ENCODE measurements at places on chromosomes 11 and 22.

DNA sequence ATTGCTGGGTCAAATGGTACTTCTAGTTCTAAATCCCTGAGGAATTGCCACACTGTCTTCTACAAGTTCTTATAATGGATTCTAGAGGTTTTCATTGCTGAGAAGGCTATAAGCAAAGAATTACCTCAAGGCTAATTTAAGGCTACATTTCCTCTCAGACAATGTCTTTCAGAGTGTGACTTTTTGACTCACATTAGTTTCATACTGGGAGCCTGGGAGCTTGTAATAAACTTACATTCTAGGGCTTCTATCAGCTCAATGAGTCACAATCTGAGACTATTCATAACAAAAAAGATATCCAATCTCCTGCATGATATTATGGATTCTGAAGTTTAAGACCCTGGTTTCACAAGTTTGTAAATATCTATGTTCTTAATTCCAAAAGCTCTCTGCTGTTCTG lies 408.7 kb downstream of the LRRC4C start:
- DNase-seq: no peak

DNA sequence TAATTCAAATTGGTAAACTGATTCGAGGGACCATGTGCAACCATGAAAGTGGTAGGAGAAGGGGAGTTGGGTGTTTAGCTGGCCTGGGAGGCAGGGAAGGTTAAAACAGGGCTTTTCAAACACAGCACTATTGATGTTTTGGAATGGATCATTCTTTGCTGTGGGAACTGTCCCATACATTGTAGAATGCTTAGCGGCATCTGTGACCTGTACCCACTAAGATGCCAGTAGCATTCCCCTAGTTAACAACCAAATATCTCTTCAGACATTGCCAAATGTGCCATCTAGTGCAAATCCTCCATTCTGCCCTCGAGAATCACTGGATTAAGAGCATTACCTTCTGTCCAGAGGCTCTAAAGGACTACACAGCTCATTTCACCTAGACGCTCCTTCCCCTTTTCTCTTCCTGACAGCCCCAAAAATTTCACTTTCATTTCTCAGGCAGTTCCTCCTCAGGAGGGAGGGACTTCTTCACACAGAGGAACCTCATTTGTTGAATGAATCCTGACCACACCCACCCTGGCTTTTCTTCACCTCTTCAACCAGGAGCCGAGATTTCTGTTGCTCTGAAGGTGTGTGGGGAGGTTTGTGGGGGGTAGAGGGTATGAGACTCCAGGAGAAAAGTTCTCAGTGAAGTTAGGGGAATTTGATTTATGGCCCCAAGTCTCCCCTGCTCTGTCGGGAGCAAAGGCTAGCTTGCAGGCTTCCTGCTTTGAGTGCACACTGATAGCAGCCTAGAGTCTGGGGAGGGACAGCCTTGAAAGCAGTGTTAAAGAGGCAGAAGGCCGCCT lies at the start of gene TRIM34:
Gene TRIM34 (plus strand): TSS at position 513 of the 791 bp plus-strand sequence. CDS start 7,331 bp downstream, outside the sequence.
- peak; percentile 27 for DNase-seq

DNA sequence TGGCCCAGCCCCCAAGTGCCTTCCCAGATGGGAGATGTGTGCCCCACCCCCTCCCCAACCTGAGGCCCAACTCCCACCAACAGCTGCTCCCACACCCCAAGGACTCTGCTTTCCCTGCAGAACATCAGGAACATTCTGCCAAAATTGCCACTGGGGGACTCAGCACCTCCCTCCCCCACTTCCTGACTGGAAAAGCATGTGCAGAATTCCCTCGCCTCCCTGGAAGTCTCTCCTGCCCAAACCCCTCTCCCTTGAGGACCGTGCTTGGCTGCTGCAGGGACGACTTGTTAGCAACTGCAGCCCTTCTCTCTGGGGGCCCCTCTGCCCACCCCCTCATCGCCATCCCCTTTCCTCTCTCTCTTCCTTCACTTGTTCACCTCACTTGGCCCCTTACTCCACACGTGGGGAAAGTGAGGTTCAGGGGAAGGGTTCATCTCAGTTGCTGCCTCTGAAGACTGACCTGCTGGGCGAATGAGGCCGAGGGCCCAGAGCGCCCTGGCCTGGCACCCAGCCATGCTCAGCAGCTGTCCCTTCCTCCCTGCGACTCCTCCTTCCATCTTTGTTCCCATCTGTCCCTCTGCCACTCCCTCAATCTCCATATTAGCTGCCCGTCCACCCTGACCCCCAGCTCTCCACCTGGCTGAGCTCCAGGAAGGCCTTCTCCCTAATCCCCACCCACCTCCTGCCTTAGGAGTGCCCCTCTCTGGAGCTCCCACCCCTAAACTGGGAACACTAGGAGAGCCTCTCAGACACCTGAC lies 105.1 kb downstream of the CHST1 start:
- DNase-seq: no peak

GRCh38 chr22:38938925-38939324 lies 18.5 kb upstream of the APOBEC3A start:
- no peak for DNase-seq

GRCh38 chr11:134949121-134950090 lies 537.4 kb upstream of the B3GAT1 start:
- DNase-seq: no peak

DNA sequence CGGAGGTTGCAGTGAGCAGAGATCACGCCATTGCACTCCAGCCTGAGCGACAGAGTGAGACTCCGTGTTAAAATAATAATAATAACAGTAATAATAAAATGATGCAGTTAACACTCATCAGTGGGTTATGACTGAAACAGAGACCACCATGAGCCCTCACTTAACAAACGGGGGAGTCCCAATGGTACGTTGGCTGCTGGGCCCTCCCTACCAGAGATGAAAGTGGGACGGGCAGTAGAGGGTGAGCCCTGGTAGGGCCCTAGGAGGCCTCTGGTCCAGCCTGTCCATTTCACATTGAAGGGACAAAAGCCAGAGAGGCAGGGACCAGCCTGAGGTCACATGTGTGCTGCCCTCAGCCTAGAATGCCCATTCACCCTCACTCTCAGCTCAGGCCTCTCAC lies 13.7 kb upstream of the KIAA0930 start:
- no peak for DNase-seq

DNA sequence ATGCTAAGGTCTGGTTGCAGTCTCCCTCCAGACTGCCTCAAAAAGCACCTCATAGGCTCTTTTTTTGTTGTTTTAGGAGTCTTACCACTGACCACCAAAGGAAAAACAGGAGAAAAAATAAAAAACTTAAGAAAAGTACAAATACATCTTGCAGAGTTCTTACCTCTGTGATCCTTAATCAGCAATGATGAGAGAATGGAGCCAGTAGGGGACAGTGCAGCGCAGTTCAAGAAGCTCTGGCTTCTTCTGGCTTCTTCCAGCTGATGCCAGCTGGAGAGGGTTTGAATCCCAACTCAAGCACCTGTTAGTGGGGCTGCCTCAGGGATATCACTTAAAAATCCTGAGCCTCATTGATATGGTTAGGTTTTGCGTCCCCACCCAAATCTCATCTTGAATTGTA lies 223.3 kb upstream of the ISX start:
- DNase-seq: no peak

GRCh38 chr11:125327518-125328224 lies 163.1 kb downstream of the PKNOX2 start:
- DNase-seq: no peak

DNA sequence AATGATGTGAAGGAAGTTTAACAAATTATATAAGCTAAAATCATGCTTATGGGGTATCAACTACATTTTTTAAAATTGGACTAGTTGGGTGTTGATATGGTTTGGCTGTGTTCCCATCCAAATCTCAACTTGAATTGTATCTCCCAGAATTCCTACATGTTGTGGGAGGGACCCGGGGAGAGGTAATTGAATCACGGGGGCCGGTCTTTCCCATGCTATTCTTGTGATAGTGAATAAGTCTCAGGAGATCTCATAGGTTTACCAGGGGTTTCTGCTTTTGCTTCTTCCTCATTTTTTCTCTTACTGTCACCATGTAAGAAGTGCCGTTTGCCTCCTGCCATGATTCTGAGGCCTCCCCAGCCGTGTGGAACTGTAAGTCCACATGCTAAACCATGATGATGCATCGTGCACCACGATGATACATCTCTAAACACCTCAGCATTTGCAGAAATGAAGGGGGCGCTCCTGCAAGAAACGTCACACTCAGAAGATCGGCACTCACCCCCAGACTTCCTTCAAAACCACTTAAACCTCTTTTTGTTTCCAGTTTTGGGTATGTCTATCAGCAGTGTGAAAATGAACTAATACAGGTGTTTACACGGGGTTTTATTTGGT lies 340.0 kb downstream of the SHANK2 start:
- DNase-seq: no peak

- no peak for DNase-seq
Measured at GRCh38 chr11:70545610-70545912, 147.2 kb downstream of the CTTN start.

DNA sequence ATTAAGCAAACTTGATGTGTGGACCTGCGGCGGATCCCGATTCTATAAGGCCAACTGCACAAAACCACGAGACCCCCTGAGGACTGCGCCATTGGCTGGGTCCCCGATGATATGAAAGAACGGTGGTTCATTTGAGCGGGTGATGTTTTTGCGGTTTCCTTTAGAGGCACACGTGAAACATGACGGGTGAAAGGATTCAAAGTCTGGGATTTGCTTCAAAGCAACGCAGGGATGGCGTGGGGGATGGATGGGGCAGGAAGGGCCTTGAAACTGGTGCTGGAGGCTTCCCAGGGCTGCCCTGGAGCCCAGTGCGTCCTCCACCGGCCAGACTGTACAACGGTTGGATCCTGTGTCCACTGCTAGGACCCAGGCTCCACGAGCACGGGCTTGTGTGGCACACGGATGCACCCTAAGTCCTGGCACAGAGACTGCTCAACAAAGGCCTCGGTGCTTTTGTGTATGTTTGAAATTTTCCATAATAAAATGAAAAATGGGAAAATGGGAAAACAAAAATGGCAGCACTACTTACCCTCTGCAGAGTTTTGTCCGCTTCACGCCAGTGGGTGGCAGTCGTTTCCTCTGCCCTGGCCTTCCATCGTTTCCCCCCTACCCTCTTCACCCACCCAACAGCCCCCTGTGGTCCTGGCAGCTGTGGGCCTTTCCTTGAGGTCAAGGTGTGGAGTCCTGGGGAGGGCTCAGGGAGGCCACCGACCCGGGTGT lies 3.6 kb downstream of the ASCL2 start:
- DNase-seq: no peak

DNA sequence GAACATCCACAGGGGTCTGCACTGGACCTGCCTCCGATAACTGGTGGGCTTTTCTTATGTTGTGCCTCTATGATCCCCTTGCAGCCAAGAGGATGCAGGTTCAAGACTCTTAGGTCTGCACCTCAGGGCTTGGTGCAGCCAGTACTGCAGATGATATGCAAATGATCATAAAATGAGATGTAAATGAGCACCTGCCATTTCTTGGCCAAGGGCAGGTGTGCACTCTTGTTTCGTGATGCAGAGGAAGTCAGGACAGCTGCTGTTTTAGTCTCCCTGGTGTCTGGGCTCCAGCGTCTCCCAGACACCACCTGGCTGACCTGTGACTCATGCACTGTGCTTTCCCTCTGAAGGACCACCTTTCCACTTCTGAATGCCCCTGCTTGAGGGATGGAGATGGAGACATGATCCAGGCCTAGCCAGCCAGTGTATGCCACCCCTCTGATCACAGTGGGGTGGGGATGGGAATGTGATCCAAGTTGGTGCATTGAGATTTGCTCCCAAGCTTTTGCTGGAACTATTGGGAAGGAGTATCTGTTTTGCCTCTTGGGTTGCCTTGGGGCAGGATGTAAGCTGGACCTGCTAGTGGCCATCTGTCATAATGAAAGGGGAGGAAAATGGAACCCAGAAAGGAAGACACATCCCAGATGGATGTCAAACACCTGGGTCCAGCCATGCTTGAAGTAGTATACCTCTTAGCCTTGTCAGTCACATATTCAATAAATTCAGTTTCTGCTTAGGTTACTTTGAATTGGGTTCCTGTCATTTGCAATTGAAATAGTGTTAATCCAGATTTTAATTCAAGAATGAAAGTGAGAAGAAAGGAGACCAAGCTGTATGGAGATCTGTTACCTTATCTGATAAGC lies 3.3 kb upstream of the KCNJ11 start:
- DNase-seq: no peak

GRCh38 chr11:64834723-64835615 lies 9.5 kb downstream of the CDC42BPG start:
- no peak for DNase-seq

- DNase-seq: no peak
Measured at GRCh38 chr11:114193730-114194679, 102.2 kb upstream of the NNMT start.

GRCh38 chr11:73034331-73034730 lies 107.8 kb downstream of the FCHSD2 start:
- DNase-seq: no peak

GRCh38 chr11:843818-844692 lies 1.4 kb downstream of the TSPAN4 start:
- no peak for DNase-seq

- no peak for DNase-seq
Measured at GRCh38 chr11:69250186-69251056, 43.5 kb upstream of the MYEOV start.

GRCh38 chr22:50293441-50294318 lies 13.8 kb downstream of the PLXNB2 start:
- no peak for DNase-seq

- DNase-seq: no peak
Measured at GRCh38 chr11:12246989-12247388, 130.4 kb upstream of the PARVA start.

DNA sequence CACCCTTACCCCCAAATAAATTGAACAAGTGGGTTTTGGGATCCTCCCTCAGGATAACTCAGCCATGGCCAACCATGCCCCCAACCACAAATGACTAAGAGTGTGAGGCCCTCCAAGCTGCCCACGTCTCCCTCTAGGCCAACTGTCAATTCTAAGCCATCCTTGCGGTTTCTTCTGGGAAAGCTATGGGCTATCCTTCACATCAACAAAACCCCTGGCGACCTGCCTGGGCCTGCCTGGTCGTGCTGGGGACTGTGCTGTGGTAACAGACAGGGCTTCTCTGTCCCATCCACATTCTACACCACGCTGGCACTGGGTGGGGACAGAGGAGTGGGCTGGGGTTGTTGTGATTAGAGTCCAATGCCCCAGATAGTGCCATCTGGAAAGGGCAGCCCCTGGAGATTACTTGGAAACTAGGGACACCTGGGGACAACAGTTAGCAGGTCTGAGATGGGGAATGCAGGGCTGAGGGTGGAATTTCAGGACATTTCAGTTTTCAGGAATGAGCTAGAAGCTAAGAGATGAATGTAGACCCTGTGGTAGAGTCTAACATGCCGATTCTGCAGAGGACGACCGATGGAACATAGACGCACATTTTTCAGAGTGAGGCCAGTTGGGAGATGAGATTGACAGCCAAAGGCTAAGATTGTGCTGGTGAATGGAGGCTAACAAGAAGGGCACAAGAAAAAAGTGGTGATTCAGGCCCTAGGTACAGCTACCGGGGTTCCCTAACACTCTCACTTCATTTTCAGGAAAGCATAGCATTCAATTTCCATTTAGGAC lies 131.9 kb downstream of the RASSF10 start:
- DNase-seq: no peak

DNA sequence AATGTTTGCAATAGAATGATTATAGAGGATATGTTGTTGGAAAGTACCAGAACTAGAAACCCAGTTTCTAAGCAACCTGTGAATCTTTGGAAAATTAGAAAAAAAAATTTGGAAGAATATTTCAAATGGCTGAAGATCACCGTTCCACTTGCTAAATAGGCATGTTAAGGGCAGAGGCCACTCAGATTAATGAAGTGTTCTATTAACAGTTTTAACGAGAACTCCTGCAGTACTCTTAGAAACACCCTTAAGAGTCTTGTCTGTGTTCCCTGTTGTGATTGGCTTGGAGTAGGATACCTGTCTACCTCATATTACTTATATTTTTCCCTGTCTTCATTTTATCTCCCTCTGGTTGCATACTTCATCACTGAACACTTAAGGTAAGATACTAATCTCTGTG lies 4.6 kb downstream of the C11orf54 start:
- no peak for DNase-seq

GRCh38 chr11:113587308-113587739 lies 112.1 kb upstream of the DRD2 start:
- no peak for DNase-seq
